ENCODE measurements at places on chromosomes 5 and 9.

DNA sequence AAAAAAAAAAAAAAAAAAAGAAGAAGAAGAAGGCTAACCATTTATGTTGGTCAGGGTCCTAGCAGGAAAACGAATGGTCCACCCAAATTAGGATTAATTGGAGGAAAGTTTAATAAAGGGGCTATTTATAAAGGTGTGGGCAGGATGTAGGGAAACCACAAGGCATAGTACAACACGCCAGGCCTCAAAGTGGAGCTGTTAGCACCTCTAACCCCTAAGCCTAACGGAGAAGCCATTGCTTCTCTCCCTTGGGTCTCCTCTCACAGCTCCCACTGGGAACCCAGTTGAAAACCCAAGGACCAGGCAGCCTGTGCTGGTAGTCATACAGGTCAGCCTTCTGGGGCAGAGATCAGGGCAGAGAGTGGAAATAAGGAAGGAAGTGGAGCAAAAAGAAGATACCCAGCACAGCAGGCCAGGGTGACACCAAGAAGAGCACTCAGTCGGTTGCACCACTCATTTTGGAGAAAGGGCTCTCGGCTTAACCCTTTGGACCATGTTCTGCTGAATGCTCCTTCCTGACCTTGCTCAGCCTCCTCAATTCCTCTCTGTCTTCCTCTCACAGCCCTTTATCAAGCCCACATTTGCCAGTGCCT is 8.8 kb upstream of the GLIPR2 start:
- no peak overlapping the region for H3K27ac ChIP-seq
- H3K4me1 ChIP-seq: no peaks in the 10 kb centered on the region
- no peak overlapping the region for H3K4me3 ChIP-seq
- no peak for DNase-seq
- H3K36me3 ChIP-seq: peaks cover 6% of the 10 kb centered on the region

- H3K27ac ChIP-seq: no peak overlapping the region
- no peaks in the 10 kb centered on the region for H3K36me3 ChIP-seq
- no peaks in the 10 kb centered on the region for H3K4me1 ChIP-seq
- DNase-seq: no peak
- no peaks in the 10 kb centered on the region for H3K27me3 ChIP-seq
Observed at GRCh38 chr9:10534850-10535249, 78.0 kb downstream of the PTPRD start.

GRCh38 chr9:104779946-104780535 is 16.1 kb downstream of the NIPSNAP3B start:
- H3K4me1 ChIP-seq: peaks cover 33% of the 10 kb centered on the region
- no peak overlapping the region for H3K4me3 ChIP-seq

DNA sequence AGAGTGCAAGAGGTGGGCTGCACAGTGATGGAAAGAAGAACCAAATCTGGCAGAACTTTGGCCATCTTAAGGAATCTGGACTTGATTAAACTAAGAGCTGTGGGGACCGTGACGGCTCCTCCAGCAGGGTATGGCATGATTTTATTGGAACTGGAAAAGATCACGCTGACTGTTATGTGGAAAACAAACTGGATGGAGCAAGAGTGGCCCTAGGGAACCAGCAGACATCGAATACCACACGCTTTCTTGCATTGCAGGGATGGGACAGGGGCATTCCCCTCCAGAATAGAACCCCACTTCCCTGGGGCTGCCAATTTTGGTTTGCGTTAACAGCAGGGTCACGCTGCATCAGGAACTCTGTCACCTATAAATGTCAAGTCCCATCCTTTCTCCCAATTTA is 38.8 kb downstream of the INSYN2B start:
- H3K4me1 ChIP-seq: no peaks in the 10 kb centered on the region
- H3K27me3 ChIP-seq: no peaks in the 10 kb centered on the region
- no peaks in the 10 kb centered on the region for H3K36me3 ChIP-seq
- no peak for DNase-seq
- H3K27ac ChIP-seq: no peak overlapping the region

DNA sequence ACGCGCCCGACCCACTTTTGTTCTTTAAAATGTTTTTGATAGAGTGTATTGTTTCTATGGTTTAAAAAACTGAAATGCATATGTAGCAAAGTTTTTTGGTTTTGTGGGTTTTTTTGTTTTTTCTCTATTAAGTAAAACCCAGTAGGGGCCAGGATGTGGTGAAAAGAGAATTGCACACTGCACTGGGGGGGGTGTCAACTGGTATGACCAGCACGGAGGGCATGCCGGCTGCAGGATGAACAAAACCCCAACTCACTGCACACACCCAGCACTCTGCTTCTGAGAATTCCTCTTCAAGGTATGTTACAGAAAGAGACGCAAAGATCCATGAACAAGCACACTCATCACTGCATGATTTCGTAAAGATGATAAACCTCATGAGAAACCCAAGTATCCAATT is 75.0 kb downstream of the STK10 start:
- no peak for DNase-seq
- no peak overlapping the region for H3K27ac ChIP-seq
- H3K36me3 ChIP-seq: no peaks in the 10 kb centered on the region
- peaks cover 50% of the 10 kb centered on the region for H3K4me1 ChIP-seq

DNA sequence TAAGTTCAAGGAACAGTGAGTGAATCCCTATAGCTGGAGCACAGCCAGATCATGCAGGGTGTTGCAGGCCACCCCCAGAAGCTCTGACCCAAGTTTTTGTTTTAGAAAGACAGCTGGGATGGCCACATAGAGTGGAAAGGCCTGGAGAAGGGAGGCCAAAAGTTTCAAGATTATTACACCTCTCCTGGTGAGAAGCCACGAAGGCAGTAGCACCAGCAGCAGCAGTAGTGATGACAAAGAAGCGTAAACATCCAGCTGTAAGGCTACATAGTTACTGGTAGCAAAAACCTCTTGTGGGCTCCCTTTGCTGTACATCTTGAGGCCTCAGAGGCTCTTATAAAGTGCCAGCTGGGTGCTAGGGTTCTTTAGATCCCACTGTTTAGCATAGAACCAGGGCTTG is 11.8 kb downstream of the ADAMTSL1 start:
- no peak overlapping the region for H3K4me3 ChIP-seq
- H3K4me1 ChIP-seq: no peaks in the 10 kb centered on the region
- H3K27ac ChIP-seq: no peak overlapping the region
- no peaks in the 10 kb centered on the region for H3K27me3 ChIP-seq
- no peaks in the 10 kb centered on the region for H3K36me3 ChIP-seq

GRCh38 chr9:77543131-77543822 is 104.8 kb downstream of the GNA14 start:
- no peak overlapping the region for H3K4me3 ChIP-seq
- no peaks in the 10 kb centered on the region for H3K36me3 ChIP-seq
- no peaks in the 10 kb centered on the region for H3K4me1 ChIP-seq
- no peak for DNase-seq
- H3K27me3 ChIP-seq: no peaks in the 10 kb centered on the region

DNA sequence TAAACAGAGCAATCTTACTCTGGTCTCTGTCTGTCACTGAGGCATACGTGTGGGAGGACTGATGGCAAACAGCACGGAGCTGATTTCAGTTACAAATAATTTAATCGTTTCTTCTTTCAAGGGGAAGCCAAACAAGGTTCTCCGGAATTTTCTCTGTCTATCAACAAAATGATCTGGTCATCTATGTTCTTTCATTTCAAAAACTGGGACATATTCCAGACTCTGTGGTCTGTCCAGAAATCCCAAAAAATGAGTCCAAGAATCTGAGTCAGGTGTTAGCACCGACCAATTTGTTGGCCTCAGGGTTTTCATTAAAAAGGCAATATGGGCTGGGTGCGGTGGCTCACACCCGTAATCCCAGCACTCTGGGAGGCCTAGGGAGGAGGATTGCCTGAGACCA is 69.9 kb upstream of the ZNF608 start:
- no peaks in the 10 kb centered on the region for H3K4me1 ChIP-seq
- H3K27ac ChIP-seq: no peak overlapping the region
- H3K36me3 ChIP-seq: no peaks in the 10 kb centered on the region
- DNase-seq: no peak

DNA sequence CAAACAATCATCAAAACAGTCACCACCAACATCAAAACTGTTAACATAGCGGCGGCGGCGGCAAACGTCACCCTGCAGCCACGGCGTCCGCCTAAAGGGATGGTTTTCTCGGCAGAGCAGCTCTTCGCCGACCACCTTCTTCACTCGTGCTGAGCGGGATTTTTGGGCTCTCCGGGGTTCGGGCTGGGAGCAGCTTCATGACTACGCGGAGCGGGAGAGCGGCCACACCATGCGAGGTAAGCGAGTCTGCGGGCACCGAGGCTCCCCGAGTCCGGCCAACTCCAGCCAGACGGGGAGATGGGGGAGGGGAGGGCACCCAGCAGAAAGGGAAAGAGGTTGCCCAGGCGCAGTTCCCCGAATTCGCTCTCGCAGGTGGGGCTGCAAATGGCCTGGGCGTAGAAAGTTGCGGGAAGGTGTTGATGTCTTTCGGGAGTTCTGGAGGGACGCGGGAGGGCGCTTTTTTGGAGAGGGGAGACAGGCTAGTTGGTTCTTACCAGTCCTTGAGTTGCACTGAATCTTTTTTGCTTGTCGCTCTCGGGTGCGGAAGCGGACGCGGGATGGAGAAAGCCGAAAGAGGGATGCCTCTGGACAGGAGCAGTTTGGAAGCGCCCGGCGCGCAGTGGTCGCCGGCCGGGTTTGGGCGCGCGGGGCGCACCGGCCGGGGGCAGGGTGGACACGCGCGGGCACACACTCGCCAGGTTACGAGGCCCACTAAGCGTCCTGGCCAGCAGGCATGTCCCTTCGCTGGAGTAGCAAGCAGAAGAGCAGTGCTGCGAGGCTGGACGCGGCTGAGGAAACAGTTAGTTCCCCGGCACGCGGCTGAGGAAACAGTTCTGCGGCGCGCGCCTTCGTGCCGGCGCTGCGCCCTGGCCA is 849 bp downstream of the RORB start:
- H3K4me1 ChIP-seq: peaks cover 7% of the 10 kb centered on the region
- no peaks in the 10 kb centered on the region for H3K36me3 ChIP-seq
- peak overlapping the region; percentile 64 for H3K27ac ChIP-seq
- peaks cover 27% of the 10 kb centered on the region for H3K27me3 ChIP-seq
- peak overlapping the region; percentile 48 for H3K4me3 ChIP-seq
- DNase-seq: peak; percentile 34

DNA sequence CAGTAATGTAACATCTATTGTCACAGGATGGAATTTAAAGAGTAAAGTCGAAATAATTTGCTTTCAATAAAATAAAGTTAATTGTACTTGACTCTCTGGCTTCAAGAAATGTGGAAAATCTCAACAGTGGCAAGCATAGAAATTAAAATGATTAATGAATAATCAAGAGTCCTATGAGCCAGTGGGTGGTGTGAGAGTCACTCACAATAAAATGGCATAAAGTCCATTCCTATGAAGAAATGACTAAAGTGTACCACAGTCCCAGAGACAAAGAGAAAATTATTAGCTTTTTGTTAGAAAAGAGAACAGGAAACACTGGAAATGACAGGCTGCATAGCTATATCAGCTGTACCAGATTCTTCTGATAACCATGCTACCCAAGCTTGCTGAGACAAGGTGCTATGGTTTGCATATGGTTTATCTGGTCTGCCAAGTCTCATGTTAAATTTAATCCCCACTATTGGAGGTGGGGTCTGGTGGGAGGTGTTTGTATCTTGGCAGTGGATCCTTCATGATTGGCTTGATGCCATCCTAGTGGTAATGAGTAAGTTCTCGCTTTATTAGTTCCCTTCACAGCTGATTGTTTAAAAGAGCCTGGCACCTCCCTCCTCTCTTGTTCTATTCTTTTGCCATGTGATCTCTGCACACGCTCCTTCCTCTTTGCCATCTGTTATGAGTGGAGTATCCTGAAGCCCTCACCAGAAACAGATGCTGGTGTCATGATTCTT is 647.7 kb upstream of the ITGA1 start:
- DNase-seq: no peak
- H3K27me3 ChIP-seq: no peaks in the 10 kb centered on the region
- H3K36me3 ChIP-seq: no peaks in the 10 kb centered on the region

DNA sequence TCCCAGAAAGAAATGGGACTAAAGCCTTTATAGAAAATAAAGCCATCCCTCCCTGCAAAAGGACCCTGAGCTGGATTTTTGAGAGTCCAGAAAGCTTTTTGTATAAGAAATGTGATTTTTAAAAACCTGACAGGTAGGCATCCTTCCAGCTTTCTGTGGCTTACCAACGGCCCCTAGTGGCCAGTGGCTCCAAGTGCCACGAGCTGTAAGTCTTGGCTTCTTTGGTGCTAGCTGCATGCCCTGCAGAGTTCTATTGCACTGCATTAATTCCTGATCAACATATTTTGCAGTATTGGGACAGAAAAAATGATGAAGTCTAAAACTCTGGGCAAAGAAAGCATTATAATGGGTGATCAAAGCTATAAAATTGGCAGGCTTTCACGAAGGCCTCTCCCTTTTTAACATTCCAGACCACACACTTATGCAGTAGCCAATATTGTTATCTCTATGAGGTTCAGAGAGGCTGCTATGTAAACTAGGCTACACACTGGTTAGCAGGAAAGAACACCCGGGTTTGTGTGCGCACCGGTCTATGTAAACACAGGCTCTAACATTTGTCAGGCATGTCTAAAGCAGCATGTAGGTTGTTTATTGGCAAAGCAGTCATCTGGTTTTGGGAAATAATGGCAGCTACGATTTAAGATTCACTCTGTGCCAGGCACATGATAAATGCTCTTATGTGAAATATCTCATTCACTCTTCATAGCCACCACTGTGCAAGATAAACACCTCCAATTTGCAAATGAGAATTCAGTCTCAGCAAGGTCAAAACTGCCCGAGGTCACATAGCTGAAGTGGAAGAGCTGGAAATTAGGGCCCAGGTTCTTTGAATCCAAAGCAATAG is 55.2 kb downstream of the NMUR2 start:
- no peaks in the 10 kb centered on the region for H3K36me3 ChIP-seq
- no peak overlapping the region for H3K4me3 ChIP-seq

GRCh38 chr5:43619380-43619779 is 16.4 kb downstream of the NNT start:
- no peak for DNase-seq
- H3K27me3 ChIP-seq: no peaks in the 10 kb centered on the region
- peaks cover 93% of the 10 kb centered on the region for H3K36me3 ChIP-seq
- peaks cover 13% of the 10 kb centered on the region for H3K4me1 ChIP-seq

DNA sequence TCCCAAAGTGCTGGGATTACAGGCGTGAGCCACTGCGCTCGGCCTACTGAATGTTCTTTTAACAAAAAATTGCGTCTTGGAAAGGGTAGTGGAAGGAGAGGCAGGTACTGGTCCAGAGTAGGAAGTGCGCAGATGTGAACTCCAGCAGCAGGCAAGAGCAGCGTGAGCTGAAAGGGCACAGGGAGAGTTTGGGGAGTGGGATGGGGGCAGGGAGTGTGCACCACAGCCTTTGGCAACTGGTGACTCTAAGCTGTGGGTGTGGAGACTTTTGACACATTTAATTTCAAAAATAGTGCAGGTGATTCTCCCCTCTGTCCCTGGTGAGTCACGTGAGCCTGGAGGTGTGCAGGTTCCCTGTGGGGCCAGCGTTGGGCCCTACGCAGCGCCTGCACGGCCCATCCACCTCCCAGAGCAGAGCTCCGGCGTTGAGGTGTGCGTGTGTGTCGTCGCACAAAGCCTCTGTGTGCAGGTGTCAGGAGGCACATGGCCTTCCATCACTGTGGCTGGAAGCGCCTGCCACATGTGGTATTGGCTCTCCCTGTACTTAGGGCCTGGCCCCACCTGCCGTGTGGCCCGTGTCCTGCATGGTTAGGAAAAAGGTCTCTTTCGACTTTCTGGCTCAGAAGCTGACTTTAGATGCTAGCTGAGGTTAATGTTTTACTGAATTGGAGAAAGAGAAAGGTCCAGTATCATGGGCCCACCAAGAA is 11.5 kb downstream of the SQSTM1 start:
- no peak for DNase-seq
- H3K4me1 ChIP-seq: peaks cover 17% of the 10 kb centered on the region
- no peaks in the 10 kb centered on the region for H3K27me3 ChIP-seq
- H3K36me3 ChIP-seq: peaks cover 90% of the 10 kb centered on the region

- DNase-seq: no peak
- no peaks in the 10 kb centered on the region for H3K4me1 ChIP-seq
- H3K4me3 ChIP-seq: no peak overlapping the region
Observed at GRCh38 chr9:70641631-70642030, 227.2 kb upstream of the KLF9 start.

Data from heart left ventricle (tissue), 16 donors.